ENCODE measurements at places on chromosomes 2 and 18.
A peak's percentile ranks its signal among the peaks of the same experiment; 100 is the strongest.

GRCh38 chr2:224650815-224651439 lies 65.2 kb downstream of the CCDC195 start:
- DNase-seq, result peak; percentile 66

DNA sequence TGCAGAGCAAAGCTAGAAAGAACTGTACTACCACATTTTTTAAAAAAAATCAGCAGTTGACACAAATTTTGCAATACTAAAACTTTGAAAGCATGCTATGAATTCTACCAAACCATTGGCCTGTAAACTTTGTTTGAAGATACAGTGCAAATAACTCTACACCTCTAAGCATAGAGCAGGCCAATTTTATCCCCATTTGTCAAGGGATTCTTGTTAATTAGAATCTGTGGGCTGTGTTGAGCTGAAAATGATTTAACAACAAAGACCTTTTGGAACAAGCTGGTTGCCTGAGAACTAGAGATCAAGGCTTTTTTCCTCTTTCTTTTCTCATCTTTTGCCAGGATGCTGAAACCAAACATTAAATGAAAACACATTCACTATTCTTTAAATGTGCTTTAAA lies 886.0 kb upstream of the CDH2 start:
- DNase-seq, result no peak

- DNase-seq, result no peak
These were observed 49.0 kb upstream of the TFCP2L1 start for GRCh38 chr2:121333834-121334558.

DNA sequence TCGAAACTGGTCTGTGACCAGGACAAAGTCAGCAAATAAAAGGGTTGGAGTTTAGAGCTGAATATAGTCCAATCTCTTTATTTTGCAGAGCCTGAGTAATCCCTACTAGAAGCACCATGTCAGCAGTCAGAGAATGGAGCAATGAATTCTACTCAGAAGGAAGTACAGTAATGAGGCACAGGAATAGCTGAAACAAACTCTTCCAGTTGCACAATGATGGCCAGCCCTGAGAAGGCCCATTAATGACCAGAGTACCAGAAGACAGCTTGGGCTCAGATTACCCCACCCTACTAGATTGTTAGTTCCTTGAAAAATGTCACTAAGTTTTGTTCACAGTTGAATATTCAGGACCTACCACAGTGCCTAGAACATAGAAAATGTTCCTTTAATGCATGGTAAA lies 40.3 kb upstream of the SCG2 start:
- no peak for DNase-seq

GRCh38 chr2:133437492-133437891 lies 130.8 kb downstream of the NCKAP5 start:
- DNase-seq, result no peak

DNA sequence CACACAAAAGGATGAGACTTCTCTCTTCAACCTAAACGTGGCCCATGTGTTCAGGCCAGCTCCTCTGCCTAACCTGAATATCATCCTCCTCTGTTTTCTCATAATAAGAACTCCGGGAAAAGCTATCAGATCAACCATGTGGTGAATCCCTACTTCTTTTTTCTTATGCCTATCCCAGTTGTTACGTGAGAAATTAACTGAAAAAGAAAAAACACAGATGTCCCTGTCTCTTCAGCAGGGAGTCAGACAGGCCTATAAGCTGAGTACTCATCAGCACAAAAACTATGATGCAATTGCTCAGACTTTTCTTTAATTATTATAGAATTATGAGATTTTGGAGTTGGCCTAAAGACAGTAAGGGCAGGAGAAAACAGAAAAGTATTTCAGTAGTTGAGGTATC lies 613.0 kb upstream of the FSHR start:
- no peak for DNase-seq

GRCh38 chr2:168029071-168029470 lies 218.3 kb downstream of the STK39 start:
- DNase-seq, result no peak

GRCh38 chr2:97661927-97662326 lies 1.9 kb downstream of the ACTR1B start:
- DNase-seq, result no peak

DNA sequence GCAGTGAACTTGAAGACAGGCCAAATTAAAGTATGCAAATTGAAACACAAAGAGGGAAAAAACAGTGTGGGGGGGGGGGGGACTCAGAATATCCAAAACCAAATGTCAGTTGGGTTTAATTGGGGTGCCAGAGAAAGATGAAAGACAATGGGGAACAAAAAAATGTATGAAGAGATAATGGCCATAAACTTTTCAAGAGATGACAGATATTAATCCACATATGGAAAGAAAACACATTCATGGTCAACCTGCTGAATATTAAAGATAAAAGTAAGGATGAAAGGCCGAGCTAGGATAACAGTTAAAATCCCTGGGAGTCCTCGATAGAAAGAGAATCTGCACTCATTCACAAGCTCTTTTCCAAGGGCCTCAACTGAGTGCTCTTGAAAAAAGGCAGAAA lies 26.6 kb downstream of the SMAD2 start:
- no peak for DNase-seq

- no peak for DNase-seq
These were observed 16.1 kb upstream of the FARP2 start for GRCh38 chr2:241339839-241340630.

GRCh38 chr18:44796429-44797428 lies 116.0 kb downstream of the SETBP1 start:
- no peak for DNase-seq

DNA sequence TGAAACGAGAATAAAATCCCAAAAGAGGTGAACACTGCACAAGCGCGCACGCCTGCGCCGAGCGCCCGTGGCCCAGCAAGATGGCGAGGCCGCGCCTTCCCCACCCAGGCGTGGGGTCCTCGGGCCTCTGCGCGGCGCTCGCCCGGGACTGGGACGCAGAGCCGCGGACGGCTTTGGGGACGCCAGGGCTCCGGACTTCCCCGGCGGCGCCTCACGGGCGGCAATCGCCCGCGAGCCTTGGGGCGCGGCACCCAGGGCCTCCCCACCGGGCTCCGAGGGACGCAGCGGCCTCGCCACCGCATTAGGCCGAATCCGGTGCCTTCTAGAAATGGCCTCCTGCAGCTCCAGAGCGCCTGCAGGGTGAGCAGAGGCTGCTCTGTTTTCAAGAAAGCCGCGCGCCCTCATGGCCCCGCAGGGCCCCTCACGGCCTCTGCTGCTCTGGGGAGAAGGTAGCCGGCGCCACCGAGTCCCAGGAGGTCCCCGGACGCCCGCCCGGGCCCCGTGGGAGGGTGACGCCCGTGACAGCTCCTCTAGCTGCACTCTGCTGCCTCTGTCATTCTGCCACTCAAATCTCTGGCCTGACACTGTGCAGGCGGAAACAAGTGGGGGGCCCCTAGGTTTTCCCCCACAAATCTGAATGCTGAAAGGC lies 35.9 kb upstream of the POMC start:
- DNase-seq, result no peak

- DNase-seq, result no peak
These were observed 293.6 kb upstream of the CCDC68 start for GRCh38 chr18:55252901-55253300.

- no peak for DNase-seq
These were observed 95.7 kb downstream of the BIRC6 start for GRCh38 chr2:32452338-32453064.

DNA sequence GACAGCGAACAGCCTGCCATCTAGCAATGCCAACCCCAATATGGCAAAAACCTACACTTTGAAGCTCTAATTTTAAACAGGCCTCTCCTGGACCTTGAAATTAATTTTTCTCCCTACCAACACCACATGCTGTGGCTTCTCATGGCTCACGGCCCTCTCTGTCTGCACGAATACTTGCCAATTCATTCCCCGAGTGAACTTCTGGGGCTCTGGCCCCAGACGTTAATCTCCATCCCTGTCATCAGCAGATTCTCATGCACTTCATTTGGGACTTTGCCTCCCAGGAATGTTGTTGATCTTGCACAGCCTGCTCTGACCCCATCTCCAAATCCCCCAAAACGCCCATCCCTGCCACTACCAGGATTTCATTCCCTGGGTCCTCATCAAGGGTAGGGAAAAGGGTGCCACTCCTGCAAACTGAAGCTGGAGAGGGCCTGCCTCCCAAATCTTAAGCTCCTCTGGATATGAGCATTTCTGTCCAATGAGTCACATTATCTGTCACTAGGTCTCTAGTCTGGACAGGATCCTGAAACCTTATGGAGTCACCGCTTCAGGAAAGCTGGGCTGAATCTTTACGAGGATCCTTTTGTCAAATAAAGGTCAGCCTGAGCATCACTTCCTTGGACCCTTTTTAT lies 10.4 kb downstream of the FIGLA start:
- DNase-seq, result no peak

- DNase-seq, result no peak
These were observed 6.8 kb downstream of the DNAJB2 start for GRCh38 chr2:219285894-219286425.

GRCh38 chr2:128249555-128249954 lies 69.1 kb downstream of the HS6ST1 start:
- DNase-seq, result no peak

DNA sequence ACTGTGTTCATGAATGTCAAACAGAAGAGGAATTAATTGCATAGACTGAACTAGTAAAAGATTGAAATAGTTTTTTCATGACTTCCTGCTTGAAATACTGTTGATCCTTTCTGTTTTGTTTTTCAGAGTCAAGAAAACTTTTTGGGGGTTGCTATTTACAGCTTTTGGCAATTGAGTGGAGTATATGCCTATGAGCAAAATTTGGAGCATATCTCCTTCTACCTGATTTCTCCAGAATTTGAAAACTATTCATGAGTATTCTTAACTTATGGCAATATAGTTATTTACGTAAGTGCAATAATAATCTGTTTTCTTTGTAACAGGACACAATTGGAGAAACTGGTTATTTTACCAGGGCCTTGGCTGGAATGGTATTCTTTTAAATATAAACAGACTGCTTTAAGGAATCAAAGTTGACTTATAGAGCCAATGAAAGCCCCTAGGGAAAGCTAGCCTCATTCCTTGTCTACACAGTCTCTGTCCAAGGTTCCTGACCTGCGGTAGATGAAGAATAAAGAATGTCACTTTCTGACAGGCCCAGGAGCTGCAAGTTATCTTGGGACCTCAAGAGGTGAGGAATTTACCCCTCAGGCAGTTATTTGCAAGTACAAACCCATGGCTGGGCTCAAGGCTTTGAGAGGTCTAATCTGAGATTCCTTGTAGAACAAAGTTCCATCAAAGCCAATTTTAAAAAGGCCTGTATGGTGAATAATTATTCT lies 193.5 kb upstream of the NDUFV2 start:
- no peak for DNase-seq

DNA sequence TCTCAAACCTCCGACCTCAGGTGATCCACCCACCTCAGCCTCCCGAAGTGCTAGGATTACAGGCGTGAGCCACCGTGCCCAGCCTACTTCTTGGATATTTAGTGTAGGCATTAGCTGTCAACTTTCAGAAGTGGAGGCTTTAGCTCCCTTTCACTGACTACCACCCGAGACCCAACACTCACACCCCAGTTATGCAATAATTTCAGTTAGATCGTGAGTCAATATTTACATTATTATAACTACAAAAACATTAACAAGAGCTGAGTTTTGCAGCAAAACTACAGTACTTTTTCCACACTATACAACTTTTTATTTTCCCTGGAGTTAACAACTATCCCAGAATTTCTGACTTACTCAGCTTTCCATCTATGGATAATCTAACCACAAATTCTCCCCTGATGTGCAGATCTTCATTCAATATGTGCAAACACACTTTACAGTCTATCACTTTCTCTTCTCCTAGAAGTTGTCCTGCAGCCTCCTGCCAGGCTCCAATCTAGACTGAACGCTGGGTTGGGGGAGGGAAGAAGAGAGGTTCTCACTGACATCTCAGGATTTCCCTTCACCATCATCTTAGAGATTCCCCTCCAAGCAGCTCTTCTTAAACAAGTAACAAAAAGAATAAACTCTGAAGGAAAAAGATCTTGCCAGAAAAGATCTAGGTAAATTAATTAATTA lies 10.1 kb downstream of the TBC1D8 start:
- DNase-seq, result no peak

- DNase-seq, result no peak
These were observed 53.6 kb upstream of the ATL2 start for GRCh38 chr2:38430597-38431207.

DNA sequence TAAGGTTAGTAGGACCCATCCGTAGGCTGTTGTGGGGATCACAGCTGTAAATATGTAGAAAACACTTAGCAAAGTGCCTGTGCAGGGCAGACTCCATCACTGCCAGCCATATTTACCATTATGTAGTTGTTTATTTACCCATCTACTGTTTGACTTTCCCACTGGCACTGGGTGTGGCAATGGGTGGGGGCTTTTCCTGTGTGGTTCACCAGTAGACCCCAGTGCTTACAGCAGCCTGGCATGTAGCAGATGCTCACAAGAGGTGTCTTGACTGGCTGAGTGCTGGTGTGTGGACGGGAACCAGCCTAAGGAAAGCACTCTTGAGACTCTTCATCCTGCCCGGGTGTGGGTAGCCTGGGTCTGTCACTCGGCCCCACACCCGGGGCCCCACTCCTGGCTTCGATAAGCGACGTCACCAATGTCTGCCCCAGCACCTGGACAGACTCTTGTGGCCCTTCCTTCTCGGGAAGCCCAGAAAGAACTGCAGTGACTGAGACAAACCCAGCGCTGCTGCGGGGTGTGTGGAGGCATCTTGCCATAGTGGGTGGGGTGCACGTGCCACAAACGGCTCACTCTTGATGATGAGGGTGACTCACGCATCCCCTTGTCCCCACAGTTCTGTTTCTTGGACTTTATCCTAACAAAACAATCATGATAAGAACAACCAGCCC lies 78.3 kb downstream of the HDAC4 start:
- DNase-seq, result peak; percentile 68

DNA sequence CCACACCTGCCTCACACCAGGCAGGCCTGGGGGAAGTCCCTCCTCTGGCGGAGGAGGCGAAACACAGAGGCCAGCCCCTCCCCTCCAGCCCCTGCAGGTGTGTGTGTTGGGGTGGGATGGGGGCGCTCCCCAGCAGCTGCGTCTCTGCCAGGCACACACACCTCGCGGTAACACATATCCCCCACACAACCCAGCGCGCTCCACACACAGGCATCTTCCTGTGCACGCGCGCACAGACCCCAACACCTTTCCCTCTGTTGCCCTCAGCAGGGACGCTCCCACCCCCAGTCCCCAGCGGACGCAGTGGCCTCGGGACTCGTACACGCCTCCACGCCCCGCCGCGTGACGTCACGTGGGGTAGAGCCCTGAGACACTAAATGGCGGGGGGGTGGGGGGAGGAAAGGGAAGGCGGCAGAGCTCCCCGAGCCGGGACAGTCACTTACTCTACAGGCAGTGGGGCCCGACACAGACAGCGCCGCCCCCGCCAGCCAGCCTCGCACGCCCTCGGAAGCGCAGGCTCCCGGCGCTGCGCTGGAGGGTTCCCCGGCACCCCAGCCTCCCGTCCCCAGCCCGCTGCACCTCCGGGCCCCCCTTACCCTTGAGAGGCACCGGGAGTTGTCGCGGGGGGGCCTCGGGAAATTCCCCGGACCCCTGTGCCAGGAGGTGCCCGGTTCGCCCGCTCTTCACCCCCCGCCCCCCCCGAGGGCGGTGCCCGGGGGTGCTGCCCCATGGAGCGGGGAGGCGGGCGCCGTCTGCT lies at the start of gene WNT10A:
Gene WNT10A, plus strand, starts transcription at position 751 of the 757 bp plus-strand sequence. CDS start 144 bp downstream, outside the sequence.
- no peak for DNase-seq

Data from LoVo (cell line).